Fibroblast of skin of back (primary cell): ENCODE measurements at places on chromosomes 6 and 20.

DNA sequence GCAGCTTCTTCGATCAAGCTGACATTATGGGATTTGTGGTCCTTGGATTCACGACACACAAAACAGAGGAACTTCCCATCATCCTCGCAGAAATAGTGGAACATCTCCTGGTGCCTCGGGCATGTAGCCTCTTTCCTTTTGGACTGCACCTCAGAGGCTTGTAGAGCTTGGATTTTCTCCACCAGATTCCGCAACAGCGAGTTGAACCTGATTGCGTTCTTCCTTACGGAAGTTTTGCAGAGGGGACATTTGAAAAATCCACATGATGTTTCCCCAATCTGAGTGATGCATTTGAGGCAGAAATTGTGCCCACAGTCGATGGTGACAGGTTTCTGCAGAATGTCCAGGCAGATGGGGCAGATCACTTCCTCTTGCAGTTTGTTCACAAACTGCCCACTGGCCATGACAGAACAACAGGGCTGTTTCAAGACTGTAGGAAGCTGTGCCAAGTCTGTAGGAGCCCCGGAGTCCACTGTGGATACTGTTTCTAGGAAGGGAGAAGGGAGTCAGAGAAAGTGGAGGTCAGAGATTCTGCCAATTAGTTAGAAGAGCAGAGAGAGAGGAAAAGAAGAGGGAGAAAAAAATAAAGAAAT is 392 bp downstream of the TRIM31 start:
- no peak for DNase-seq

DNA sequence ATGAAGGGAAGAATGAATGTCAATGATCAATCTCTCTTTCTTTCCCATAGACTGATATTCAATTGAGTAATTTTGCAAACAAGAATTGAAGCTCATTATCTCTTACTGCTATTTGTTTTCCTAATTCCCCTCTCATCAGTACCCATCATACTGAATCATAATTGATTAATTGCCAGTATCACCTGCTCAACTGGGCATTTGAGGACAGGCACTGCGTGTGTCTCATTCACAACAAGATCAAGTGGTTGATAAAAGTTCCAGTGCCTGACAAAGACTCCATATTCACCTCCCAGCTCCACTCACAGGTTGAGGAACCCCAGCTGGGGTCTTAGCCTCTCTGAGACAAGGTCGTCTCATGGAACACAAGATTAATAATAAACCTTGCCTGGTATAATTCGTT is 67.7 kb downstream of the BCAS1 start:
- no peak for DNase-seq

GRCh38 chr6:136751991-136752390 is 40.3 kb downstream of the MAP3K5 start:
- no peak for DNase-seq

- peak; percentile 61 for DNase-seq
Observed at GRCh38 chr6:28789553-28790083, 134.2 kb downstream of the TRIM27 start.

DNA sequence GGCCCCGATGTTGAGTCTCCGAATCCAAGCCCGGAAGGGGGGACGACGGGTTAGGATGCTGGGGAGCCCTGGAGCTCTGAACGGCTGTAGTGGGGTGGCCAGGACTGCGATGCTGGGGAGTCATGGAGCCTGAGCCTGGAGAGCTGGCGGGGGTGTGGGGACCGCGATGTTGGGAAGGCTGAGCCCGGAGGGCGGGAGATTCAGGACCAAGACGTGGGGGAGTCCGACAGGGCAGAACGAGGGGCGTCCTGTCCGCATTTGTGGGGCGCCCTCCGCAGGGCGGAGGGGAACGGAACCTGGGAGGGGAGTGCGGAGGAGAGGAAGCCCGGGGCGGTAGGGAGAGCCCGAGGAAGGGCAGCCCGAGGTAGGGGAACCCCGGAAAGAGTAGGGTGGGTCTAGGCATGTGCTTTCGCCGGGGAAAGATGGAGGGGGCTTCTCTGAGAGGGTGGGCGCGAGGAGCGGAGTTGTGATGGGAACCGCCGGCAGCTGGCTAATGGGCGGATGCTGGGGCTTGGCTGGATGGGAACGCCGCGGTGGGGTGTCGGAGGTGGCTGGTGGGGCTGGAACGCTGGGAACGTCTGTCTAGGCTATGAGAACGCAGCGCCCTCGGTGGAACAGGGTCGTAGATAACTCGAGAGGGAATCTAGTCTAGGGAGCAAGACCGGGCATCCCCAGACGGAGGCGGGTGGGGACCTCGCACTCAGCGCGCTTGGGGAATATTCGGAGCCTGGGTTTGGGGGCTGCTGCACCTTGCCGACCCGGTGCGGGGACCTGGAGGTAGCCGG is 684 bp downstream of the PAQR8 start:
- DNase-seq, result peak; percentile 15

GRCh38 chr6:156729248-156729647 is 47.9 kb upstream of the ARID1B start:
- peak; percentile 73 for DNase-seq

- DNase-seq, result no peak
Observed at GRCh38 chr6:169868458-169868857, 117.0 kb downstream of the ERMARD start.

DNA sequence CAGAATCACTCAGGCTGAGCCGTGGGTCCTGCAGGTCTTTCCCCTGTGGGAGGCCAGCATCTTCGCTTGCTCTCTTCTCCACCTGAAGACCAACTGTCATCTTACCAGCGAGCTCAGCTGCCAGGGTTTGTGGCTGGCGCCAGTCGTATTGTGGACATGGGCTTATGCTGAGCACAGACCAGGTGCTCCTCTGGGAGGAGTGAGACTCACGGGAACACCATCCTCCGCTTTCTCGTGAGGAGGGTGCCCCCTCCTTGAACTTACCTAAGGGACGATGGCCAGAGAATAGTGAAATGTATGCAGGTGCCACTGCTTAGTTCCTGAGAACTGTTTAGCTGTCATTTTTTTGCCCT is 17.1 kb downstream of the WRNIP1 start:
- DNase-seq, result no peak

- DNase-seq, result no peak
Observed at GRCh38 chr20:24425523-24426135, 43.8 kb upstream of the SYNDIG1 start.

DNA sequence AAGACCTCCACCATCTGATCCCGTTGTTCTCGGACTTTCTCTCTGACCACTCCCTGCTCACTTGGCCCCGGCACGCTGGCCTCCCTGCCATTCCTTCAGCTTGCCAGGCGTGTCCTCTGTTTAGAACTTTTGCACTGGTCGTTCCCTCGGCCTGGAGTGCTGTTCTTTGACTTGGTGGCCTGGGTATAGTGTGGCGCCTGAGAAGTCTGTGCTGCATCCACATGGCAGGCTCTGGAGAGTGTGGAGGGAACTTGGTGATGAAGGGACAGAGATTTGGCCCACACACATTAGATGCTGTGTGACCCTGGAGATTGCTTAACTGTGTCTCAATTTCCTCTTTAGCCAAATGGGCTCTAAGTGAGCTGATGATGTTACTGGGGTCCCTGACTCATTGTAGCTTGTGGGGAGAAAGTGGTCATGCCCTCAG is 13.0 kb upstream of the TGM2 start:
- DNase-seq, result no peak

DNA sequence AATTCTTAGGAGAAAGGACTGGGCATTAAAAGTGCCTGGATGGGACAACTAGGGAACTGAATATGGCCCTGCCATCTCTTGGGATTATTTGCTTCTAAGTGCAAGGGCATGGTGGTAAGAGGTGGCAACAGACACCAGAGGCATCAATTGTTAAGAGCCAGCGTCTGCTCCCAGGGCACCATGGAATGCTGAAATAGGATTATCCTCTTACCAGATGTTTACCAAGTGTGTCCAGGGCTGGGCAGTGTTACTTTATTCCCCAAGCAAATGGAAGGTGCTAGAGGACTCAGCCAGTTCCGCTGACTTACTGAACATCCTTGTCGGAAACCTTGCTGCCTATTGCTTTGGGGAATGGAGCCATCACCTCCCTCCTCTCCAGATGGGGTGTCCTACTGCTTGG is 273.6 kb upstream of the SUPT3H start:
- DNase-seq, result no peak

DNA sequence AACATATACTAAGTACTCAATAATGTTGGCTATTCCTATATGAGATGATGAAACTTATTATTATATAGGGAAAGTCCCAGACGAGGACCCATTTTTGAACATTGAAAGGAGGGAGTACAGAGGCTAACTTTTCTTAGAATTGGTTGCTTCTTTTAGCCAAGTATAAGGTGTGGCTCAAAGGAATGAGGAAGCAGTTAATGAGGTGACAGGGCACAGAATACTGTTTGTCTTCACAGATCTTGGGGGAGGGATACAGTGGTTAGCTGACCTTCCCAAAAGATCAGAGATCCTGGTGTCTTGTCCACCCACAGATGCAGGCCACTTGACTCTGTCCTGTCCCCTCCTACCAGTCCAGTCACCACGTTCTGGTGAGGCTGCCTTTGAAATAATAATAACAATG is 67.8 kb upstream of the EPB41L1 start:
- DNase-seq, result no peak

DNA sequence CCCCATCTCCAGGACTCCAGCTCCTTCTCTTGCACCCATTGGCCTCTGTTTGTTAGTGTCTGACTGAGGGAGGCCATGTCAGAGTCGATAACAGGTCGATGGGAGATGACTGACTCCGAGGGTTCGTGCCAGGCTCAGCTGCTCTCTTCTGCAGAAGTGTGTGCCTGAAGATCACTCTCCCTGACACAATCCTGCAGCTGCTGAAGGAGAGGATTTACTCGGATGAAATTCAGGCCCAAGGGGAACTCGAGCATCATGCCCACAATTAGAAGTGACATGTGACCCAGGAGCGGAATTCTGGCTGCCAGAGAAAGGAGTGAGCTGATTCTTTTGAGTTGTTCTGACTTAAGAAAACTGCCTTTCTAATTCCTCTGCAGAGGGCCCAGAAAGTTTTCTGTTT is 318.2 kb downstream of the MAFB start:
- DNase-seq, result no peak

- DNase-seq, result no peak
Observed at GRCh38 chr6:136254851-136255466, 4.8 kb upstream of the MTFR2 start.

DNA sequence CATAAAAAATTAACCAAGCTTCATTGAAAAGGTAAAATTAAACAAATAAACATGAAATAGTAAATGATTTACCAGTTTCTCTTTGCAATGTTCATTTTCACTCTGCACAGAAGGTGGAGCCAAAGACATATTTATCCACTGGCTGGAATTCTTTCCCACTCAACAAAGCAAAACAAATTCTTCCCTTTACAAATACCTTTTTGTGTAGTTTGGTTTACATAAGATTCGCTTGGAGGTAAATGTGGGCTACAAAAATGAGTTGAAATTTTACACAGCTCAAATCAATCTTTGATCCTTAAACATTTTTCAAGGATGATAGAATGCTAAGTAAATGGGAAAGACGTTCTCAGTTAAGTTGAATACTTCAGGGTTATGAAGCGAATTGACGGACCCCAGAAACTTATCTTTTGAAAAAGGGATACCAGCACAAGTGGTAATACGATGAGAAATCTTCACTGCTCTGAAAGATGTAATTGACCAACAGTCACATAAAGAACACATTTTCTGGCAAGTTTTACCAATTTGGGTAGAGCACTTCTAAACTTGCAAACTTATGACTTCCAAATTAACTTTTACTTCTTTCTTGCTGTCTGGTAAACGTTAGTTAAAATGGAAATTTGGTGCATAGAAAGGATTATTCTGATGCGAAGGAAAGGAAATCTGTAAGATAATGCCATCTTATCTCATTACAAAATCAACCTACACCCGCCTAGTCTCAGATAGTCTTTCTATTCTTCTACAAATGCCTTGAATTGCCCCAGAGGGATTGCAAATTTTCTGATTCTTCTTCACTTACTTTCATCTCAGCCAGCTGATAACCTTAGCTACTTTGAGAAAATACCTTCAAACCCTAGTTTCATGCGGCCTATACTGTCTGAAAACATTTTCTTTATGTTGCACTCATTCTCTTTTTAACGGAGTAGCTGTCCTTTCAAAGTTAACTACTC is 4.7 kb upstream of the GJA1 start:
- peak; percentile 57 for DNase-seq

- no peak for DNase-seq
Observed at GRCh38 chr6:54307439-54307910, 766 bp upstream of the TINAG start.

- DNase-seq, result no peak
Observed at GRCh38 chr6:7062451-7063162, 45.2 kb upstream of the RREB1 start.

- DNase-seq, result peak; percentile 58
Observed at GRCh38 chr6:138538390-138539031, 39.2 kb upstream of the NHSL1 start.

GRCh38 chr6:160054913-160055312 is 66.7 kb upstream of the SLC22A1 start:
- DNase-seq, result no peak

DNA sequence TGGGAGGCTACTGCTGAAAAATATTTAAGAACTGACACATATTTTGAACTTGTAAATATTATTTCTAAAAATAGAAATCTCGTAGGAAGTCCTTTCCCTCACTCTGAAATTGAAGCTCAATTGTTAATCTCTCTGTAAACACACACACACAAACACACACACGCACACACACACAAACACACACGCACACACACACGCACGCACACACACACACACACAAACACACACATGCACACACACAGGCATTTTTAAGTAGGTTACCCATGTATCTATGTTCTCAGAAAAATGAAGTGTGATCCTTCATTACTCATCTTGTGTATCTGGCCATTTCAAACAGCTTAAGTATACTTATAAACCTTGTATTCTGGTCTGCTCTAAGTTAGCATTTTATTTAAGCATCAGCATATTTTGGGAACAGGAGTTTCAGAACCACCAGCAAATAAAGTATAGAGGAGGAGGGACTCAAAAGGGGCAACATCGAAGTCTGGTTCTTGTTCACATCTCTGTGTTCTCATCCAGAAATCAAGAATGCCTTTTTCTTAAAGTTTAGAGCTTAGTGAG is 11.6 kb downstream of the CCN6 start:
- DNase-seq, result peak; percentile 6

GRCh38 chr6:72250664-72251063 is 364.3 kb downstream of the RIMS1 start:
- DNase-seq, result peak; percentile 7

DNA sequence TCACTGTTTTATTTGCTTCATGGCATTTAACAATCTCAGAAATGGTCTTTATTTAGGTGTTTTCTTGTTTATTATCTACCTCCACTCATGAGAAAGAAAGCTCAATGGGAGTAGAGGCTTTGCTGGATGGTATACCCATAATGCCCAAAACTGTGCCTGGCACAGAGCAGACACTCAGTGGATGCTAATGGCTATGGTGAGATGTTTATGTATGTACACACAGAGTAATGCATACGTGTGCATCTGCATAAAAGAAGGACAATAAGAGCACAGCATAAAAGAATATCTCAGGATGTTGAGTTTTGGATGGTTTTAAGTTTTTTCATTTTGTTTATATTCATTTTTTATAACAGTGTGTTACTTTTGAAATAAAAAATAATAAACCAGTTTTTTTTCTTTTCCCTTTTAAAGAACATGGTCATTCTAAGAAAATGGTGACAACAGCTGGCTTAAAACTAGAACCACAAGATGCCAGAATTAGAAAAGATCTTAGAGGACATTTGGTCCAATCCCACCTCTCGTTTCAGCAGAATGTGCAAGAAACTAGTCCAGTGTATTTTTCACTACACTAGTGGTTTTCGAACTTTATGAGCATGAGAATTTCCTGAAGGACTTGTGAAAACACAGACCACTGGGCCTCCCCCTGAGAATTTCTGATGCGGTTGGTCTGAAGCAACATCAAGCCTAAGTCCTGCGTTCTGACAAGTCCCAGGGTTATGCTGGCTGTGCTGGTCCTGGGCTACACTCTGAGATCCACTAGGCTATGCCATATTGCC is 131.9 kb downstream of the FYN start:
- DNase-seq, result no peak
